ENCODE measurements at places on chromosomes 3 and 15.

GRCh38 chr3:39533226-39533625 is 65.7 kb downstream of the MOBP start:
- no peak for DNase-seq

- no peak for DNase-seq
Measured at GRCh38 chr3:8156138-8156537, 345.5 kb upstream of the LMCD1 start.

DNA sequence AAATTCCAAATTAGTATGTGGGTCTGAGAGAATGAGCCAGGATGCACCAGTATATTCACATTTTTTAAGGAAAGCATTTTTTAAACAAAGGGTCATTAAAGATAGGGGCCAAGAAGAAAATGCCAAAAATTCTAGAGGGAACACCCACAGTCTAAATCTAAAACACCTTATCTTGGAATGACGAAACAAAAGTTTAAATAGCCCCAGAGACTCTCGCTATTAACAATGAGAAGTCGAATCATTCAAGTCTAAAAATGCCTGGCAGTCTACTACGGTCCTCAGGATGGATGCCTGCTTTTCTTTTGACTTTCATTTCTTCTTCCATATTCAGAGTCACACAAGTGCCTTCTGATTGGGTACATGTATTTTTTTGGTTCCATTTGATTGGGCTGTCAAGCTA is 66.3 kb downstream of the SSUH2 start:
- DNase-seq, result no peak

DNA sequence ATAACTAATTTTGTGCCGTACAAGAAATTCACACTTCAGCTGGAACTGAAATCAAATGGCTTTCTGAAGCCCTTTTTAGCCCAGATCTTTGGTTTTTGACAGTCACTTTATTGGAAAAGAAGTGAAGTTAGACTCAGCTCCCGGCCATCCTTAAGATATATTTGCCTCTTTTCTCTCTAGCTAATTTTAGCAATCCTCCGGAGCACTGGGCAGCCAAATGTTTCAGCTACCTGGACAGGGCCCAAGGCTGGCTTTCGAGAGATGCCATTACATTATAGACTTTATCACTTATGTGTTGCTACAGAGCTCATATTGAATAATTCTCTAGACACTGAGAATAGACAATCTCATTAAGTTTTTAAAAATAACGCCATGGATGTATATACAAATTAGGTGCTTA is 28.5 kb upstream of the RPL39L start:
- DNase-seq, result no peak

GRCh38 chr3:4655145-4656045 is 162.2 kb downstream of the ITPR1 start:
- DNase-seq, result no peak

DNA sequence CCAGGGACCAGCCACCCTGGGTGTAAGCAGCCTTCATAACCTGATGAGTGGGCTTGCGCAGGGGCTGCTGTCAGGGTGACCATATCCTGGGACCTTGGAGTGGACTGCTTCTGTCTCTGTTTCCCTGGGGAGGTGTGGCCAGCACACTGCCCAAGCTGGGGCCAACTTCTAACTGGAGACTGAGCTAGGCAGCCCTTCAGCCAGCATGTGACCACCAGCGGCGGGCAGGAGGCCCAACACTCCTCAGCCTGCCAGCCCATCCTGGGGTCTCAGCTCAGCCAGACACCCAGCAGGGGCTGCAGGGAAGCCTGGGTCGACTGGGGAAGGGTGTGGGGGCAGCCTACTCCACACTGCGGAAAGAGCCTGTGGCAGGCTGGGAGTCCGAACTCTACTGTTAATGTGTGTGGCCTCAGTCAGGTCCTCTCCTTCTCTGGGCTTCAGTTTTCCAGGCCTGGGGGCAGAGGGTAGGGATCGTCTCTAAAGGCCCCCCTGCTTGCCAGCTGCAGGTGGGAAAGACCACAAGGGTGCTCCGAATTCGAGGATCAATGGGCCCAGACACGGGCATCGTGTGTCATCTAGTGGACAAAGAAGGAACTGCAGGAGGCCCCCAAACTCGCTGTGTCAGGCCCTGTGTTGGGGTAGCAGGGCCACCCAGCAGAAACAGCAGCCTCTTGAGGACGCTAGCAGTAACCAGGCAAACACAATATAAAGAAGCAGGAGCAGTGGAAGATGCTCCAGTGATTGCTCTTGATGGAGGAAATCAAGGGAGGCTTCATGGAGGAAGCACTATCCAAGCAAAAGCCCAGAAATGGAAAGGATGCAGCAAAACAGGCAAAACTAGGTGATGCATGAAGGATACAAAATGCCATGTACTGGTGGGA is 2.0 kb upstream of the SEMA3G start:
- peak; percentile 75 for DNase-seq

GRCh38 chr15:56963126-56963525 is 44.7 kb downstream of the TCF12 start:
- DNase-seq, result no peak

DNA sequence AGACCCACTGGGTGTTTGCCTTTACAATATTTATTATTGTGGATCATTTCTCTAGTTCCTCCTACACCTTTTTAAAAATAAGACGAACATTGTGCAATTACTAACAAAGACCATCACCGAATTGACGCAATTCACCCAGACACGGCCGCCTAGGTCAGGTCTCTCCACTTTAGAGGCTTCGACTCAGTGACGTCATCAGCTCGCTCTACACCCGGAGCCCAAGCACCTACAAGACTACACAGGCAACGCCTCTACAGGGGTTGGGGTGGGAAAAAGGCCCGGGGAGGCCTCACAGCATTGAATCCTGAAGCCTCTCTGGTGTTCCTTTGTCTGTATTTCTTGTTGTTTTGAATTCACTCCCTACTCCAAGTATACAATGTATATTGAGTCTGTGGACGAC is 16.6 kb downstream of the ZIC4 start:
- DNase-seq, result no peak

DNA sequence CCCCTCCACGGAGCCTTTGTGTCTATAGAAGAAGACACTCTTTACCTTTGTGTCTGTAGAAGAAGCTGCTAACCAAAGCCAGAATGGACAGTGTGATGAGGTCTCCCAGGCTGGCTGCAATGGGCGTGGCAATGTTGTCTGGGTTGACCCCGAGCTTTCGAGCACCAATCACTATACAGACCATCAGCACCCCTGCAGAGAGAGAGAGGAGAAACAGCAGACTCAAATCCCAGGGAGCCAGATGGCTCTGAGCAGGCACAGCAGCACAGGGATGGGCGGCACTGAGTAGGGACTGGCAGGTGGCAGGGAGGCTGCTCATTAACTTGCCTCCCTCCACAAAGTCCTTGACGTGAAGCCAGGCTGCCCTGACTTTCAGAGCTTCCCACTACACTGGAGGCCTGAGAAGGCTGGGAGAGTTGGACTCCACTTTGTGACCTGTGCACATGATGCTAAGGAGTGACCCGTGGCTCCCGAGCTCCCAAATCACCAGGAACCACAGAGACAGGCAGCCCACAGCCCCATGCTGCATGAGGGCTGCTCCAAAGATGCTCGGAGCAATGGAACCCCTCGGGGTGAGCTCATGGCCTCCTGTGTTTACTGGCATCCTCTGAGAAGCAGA is 53.9 kb downstream of the ROPN1B start:
- no peak for DNase-seq

DNA sequence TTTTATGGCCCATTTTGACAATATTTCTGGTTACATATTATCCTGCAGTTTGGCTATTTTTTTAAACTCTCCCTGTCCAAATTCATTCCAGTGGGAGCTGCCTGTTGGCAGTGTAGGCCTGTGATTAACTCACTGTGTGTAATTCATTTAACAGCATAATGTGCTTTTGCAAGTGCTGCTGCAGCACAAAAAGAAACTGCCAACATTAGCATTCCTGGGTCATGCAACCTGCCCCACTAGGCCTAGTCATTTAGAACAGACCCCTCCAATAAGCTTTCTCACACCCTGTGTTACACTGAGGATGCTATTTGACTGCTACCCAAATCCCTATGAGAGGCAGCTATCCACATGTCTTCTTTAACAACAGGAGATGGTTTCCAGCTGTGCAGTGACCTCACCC is 251.2 kb upstream of the UBE2E2 start:
- no peak for DNase-seq

DNA sequence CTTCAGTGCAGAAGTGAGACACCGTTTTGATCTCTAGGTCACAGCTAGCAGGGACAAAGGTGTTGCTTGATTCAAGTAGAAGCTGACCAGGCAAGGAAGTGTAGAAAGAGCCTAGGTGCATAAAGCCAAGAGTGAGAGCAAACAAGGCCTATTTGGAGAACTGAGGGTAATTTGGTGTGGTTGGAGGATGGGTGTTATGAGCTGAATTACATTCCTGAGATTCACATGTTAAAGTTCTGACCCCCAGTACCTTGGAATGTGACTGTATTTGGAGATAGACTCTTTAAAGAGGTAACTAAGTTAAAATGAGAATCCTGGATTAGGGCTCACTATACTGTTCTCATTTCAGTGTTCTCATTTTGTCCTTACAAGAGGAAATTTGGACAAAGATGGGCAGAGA is 191.3 kb downstream of the ZMAT3 start:
- no peak for DNase-seq

DNA sequence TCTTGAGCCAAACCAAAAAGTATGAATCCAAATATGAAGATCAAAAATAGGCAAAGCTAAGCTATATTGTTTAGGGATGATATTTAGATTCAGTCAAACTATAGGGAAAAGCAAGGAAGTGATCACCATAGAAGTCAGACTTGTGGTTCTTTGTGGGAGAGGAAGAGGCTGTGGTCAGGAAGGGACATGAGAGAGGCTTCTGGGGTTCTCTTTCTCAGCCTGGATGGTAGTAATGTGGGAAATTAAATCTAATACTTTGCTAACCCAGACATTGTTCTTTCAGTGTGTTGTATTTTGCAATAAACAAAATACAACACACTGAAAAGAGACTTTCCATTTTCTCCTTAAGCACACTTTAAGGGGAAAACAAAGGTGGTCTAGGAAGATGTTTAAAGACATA is 3.1 kb downstream of the CX3CR1 start:
- no peak for DNase-seq
